Trophoblast cell (in vitro differentiated cells and primary cell): ENCODE measurements at places on chromosomes 3 and 15.

DNA sequence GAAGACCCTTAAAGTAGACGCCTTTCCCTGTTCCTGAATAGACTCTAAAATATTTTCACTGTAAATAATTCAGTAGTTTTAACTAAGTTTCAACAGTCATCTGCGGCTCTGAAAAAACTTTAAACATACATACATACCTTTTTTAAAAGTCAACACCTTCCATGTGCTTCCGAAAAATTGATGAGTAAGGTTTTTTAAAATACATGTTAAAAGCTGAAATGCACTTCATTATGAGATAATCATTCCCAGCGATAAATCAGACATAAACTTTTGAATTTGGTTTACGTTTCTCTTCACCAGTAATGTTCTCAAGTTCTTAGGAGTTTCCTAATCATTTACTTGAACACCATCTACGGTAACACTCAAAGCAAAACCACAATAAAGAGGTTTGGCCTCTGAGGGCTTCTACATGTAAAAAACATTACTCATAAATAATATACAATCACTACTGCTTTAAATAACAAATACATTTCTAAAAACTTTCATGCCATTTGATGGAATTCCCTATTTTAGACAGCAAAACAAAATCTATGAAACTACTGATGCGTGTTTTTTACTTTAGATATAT is 403.5 kb downstream of the SHQ1 start:
- no peak for DNase-seq

GRCh38 chr15:29324746-29325145 is 55.1 kb upstream of the NSMCE3 start:
- no peak for DNase-seq

- no peak for DNase-seq
These were observed 604 bp upstream of the MED12L start for GRCh38 chr3:151084893-151085226.

GRCh38 chr3:13884851-13885703 is 5.2 kb upstream of the WNT7A start:
- DNase-seq = peak; percentile 90

GRCh38 chr3:8536096-8537056 is 34.8 kb downstream of the LMCD1 start:
- no peak for DNase-seq

DNA sequence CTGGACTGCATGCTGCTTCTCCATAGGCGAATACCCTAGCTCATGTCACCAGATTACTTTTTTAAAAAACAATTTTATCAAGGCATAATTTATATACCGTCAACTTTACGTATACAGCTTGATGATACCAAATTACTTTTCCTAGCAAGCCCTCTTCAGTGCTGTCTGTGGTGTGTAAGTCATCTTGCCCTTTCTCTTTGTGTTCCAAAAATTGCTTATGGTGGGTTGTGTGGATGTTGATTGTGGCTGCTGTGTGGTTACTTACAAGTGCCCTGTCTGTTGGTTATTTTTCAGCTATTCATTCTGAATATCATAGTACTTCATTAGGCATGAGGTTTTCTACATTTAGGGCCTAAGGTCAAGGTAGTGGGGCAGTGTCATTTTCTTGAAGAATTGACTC is 12.8 kb downstream of the TMOD3 start:
- DNase-seq = no peak

- peak; percentile 9 for DNase-seq
These were observed 33.0 kb upstream of the GNB5 start for GRCh38 chr15:52224211-52224610.

DNA sequence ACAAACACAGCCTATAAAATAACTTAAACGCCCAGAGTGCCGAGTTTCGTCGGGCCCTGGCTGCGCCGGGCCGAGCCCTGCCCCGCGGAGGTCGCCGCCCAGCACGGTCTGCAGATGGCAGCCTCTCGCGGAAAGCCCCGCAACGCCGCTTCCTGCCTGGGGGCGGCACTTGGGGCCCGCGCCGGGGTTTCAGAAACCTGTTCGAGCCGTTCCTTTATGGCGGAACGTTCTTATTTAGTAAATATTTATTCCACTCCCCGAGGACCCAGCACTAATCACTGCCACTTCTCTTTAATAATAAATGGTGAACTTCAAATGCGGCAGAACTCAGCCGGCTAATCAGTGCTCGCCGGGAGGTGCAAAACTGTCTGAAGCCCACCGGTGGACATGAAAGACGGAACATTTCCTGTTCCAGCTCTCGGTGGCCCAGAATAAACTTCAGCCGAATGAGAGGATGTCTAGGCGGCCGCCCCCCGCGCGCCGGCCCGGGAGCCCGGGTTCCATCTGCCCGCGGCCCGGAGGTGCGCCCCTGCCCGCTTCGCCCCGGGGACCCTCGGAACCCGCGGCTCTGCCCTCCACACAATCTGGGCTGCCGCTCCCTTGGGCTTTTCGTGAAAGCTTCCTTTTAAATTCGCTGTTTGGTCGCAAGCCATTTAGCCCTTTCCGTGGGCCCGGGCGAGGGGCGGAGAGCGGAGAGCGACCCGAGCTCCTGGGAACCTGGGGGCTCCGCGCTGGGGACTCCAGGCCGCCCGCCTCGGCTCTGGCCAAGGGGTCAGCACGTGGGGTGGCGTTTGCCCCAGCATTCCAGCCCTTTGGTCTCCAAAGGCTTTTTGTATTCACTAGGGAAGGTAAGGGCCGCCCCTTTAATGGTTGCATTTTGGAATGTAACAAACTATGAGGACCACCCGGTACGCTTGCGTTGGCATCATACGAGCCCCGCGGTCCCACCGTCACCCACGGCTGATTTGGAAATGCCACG is 110.8 kb upstream of the ATP11B start:
- DNase-seq = peak; percentile 39

DNA sequence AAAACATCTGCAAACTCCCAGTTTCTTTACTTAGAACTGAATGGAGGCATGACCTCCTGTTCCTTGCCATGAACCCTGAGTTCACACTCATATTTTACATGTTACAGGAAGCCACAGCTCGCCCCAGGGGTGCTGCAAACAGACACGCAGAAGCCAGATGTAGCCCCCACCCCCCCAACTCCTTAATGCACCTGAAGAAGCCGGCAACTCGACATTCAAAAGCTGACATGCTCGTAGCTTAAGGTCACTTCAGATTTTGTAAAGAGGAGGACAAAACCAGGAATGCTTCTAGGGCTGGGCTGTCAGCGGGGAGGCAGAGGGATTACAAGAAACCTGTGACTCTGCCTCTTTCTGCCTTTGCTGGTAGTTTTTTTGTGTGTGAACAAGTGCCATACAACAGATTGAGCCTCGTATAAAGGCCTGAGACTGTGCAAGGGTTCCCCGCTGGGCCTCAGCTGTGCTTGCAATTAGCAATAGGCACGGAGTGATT is 42.0 kb upstream of the FEZF2 start:
- DNase-seq = no peak

DNA sequence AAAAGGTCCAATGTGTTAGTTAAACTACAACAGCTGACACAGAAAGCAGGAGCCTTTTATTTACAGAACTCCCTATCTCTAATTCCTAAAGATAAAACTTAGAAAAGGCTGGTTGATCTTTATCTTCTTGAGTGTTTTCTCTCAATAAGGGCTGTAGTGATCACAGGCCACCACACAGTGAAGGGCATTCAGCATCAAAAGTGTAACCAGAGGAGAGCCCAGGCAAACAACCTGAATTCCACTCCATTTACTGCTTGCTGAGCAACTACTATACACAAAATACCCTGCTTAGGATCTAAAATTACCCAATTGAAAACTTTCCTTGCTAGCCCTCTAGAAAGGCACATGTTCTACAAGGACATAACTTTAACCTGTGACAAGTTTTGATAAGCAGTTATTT is 122.7 kb downstream of the MEIS2 start:
- DNase-seq = no peak

DNA sequence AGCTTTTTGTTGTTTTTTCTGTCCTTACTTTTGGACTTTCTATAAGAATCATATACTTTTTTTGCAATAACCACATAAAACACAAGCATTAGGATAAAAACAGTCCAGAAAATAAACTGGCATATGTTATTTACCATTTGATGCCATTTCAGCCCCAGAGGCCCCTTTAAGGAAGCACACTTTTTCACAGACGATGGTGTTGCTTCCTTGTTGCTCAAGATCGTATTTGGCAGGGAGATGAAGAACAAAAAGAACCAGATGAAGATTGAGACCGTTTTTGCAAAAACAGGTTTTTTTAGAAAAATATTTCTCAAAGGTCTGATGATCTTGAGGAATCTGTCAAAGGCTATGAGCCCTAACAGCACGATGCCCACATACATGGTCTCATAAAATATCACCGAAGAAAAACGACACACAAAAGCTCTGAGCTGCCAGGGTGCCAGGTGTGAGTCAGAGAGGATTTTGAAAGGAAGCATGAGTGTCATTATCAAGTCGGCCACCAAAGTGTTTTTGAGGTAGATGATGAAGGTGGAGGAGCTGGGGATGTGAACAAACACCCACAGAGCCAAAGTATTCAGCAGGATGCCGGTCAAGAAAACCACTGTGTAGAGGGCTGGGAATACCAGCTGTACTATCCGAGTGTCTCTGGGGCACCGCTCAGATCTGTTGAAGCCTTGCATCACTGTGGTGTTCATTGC is 902 bp downstream of the P2RY13 start:
- DNase-seq = no peak

GRCh38 chr3:2872884-2873283 is 237.3 kb downstream of the IL5RA start:
- DNase-seq = no peak

GRCh38 chr3:25654576-25654975 is 10.1 kb downstream of the TOP2B start:
- no peak for DNase-seq

DNA sequence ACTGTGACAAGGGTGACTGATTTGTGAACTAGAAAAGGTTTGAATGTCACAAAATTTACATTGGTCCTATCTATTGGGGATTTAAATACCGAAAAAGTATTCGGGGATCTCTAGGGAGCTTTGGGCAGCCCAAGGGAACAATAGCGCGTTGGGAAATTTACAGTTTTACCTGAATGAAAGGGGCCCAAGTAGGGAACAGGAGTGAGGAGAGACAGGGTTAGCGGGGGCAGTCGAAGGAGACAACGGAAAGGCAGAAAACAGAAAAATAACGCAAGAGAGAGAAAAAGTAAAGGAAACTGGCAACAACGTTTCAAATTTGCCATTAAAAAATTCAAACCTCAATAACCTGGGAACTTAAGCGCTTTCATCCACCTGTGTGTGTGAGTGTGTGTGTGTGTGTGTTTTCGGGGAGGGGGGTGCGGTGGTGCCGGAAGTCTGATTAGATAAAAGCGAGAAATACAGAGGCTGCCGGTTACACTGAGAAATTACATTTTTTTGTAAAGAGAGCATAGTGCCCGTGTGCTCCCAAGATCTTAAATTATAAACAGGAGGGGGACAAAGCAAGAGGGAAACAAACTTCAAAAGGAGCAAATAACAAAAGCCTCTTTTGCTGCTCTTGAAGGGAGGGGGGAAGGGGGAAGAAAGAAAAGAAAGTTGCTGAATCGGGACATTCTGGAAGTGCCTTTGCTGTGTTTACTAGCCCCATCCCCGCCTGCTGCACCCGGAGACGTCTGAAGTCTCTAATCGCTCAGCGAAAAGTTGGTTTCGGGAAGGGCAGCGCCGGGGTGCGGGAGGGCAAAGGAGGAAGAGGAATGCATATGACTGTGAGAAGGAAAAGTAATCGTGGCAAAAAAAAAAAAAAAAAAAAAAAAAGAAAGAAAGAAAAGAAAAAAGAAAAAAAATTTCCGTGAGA is 721 bp upstream of the ZIC1 start:
- DNase-seq = no peak

- no peak for DNase-seq
These were observed 106.5 kb upstream of the SATB1 start for GRCh38 chr3:18531662-18532061.

GRCh38 chr3:192422321-192422996 is 304.9 kb downstream of the FGF12 start:
- no peak for DNase-seq

DNA sequence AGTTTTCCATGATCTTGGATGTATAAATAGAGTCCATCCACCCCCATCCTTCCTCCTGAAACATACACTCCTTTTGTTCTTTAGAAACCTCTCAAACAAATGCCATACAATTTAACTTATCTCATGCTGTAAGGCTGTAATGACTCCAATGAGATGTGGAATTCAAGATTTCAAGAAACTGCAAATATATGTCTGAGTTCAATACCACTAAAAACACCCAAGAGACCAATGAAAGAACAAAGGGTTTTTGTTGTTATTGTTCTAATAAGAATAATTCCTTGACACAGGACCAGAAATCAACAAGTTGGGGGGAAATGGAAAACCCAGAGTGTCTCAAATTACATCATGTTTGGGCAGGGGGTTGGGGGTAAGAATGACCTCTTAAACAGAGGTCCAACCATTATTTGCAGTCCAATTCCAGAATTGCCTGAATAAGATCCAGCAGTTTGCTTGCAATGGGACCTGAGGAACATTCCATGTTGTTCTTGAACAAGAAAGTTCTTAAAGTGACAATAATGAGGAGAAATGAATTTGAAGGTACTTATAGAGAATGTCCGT is 48.6 kb upstream of the TGFBR2 start:
- DNase-seq = no peak

DNA sequence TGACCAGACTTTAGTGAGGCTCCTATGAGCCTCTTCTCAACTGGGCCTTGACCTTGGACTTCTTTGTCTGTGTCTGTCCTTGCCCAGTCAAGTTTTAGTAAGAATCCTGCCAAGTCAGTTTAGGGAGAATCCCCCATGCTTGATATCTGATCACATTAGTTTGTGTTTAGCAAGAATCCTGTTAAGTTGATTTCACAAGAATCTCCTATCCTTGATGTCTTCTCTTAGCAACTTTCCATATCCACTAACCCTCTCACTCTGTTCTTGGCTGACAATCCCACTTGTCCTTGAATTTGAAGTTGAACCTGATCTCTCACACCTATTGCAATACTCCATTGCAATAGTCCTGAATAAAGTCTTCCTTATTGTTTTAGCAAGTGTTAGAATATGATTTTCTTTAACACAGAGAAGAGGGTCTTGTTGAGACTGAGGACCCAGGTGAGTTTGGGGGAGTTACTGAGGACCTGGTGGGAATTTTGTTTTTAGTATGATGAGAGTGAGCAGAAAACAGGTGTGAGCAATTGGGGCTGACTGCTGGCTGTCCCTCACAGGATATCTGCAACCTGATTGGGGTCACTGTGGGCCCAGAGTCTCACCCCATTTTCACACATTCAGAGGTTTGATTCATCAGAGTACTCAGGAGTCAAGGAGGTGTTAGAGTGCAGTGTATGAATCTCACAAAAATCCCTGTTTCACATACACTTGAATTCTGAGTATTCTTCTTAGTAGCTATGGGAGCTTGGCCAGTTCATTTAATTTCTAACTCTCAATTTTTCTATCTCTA is 39.9 kb upstream of the TNFAIP8L3 start:
- no peak for DNase-seq

- DNase-seq = no peak
These were observed 409.0 kb downstream of the OTOL1 start for GRCh38 chr3:161905520-161906132.

GRCh38 chr15:48177383-48177765 is 721 bp downstream of the MYEF2 start:
- no peak for DNase-seq
